ENCODE measurements at places on chromosomes 12 and 14.

- DNase-seq, result no peak
These were observed 93.2 kb downstream of the CHST11 start for GRCh38 chr12:104549815-104550480.

DNA sequence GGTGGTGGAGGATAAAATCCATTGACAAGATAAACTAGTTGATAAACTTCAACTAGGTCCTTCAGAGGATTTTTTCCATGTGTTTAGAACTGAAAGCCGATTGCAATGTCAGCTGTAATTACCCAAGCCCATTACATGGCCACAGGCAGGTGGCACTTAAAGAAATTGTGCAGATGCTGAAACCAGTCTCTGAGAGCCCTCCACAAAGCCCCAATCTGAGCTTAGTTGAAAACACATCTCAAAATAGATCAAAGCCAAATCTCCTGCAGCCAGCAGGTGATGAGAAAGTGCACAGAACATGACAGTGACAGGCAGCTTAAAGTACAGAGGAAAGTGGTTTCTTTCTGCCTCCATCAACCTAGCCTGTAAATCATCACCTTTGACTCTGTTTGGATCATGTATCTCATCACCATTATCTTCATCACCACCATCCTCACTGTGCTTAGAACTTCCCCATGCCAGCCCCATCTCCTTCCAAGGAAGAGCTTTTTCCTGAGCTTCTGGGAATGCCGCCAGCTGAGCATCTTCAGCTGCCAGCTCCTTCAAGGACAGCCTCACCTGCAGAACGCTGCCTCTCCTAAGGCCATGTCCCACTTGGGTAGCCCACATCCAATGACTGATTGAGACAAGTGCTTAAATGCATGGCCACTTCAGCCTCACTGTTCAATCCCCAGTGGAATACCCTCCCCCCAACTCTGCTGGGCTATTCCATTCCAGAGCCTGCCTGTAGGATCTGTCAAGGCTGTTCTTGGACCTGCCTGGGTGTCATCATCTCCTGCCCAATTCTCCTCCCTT lies 219.5 kb upstream of the TMEM132C start:
- no peak for DNase-seq

GRCh38 chr14:54354096-54354495 lies 42.7 kb upstream of the CDKN3 start:
- DNase-seq, result no peak

GRCh38 chr12:11819643-11820042 lies 170.2 kb downstream of the ETV6 start:
- DNase-seq, result no peak

- DNase-seq, result peak; percentile 63
These were observed 36.2 kb downstream of the SYNE3 start for GRCh38 chr14:95480109-95480886.

GRCh38 chr12:131908092-131909080 lies 14.0 kb downstream of the ULK1 start:
- no peak for DNase-seq

DNA sequence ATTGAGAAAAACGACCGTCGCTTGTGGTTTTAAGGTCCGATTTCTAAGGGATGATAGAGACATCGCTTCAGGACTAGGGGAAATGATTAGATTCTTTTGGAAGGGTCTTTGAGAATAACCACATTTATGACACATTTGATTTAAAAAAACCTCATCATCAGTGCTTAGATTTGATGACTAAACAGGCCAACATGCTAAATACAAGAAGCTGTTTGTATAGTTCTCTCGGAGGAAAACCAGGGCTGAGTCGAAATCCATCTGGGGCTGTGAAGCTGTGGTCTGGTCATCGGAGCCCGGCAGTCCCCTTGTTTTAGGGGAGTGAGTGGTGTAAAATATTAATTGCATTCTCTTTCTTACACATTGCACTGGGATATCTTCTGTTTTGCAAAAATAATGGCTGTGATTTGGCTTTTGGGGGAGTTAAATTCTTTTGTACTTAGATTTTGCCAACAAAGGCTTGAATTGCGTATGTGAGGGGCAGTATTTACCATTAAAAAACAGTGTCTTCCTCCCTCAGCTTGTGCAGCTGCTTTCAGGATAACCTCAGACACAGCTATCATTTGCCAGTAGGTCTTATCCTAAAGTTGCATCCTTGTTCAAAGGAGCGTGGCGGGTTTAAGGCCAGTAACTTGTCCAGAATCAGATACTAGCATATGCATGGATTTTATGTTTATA lies 550 bp downstream of the GNG2 start:
- DNase-seq, result no peak

DNA sequence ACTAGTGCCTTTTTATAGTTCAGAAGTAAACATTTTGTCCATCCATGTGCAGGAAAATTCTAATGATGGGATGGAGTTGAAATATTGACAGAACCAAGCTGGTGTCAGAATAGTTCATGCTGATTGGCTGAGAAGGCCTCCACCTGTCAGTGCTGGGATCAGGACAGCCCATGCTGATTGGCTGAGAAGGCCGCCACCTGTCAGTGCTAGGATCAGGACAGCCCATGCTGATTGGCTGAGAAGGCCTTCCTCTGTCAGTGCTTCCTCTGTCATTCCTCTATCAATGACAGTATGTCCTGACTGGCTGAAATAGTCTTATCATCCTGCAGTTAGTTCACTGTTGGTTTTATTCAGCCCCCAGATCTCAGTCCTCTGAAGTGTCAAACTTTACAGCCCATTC lies 95.7 kb downstream of the PPP2R5C start:
- DNase-seq, result no peak

DNA sequence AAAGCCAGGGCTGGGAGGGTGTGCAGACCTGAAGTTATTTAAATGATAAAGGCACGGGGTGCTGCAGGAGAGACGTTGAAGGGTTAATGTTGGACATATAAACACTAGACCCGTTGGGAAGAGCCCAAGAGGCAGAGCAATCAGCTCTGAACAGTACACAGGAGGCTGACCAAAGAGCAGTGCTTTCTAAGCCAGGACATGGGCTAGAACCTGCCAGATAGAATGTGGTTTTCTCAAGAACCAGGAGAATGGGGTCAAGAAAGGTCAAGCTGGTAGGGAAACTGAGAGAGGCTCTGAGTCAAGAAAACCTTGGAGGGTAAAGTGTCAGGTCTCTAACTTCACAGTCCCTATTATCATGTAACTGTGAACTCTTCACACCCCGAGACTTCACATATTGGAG lies 143.2 kb upstream of the EEA1 start:
- no peak for DNase-seq

DNA sequence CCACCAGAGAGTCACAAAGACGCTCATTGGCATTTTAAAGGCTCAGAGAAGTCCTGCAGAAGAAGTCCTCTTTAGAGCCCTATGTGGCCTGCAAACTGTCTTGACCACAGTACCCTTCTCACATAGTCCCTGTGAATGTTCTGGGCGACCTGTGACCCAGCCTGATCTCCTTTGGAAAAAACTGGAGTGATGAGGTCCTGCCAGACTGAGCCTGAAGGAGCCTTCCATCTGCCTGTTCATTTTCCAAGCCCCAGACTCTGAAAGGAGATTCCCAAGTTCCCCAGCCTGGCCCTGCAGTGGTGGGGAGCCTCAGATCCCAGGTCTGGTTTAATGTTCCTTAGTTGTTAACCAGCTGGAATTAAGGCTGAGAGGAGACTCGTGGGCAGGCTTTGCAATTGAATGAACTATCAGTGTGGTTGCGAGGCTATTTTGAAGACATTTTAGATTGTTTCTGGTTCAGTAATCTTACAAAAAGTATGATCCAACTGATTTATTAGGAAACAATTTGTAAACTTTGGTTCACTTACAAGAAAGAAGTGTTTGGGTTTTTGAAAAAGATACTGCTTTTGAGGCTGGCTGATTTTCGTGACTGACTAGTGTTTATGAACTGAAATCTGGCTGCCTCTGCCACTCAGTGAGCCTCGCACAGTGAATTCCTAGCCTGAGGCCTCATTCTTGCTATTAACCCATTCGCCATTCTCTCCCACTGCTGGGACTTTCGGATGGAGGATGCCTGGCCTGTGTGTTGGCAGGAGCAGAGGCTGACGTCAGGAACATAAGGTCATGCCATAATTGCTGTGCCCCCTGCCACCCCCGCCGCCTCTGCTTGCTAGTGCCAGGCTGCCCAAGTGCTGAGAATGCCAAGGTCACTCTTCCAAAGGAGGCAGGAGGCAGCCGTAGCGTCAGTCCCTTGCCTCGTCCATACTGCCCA lies 249.0 kb downstream of the CACNA1C start:
- no peak for DNase-seq

DNA sequence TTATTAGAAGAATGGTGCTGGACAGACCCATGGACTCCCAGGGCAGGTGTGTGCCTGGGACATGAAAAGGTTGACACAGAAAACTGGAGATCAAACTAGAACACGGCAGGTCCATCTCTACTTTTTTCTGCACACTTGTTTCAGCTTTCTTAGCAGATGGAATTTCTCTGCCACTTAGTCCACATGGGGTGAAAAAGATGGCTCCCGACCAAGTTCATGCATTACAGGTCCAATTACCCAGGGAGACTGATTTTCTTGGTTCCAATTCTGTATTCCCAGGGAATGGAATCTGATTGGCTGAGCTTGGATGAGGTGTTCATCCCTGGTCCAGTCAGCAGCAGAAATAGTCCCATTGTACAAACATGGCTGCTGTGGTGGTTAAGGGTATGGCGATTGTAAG lies 238.9 kb upstream of the SRRM4 start:
- DNase-seq, result no peak

DNA sequence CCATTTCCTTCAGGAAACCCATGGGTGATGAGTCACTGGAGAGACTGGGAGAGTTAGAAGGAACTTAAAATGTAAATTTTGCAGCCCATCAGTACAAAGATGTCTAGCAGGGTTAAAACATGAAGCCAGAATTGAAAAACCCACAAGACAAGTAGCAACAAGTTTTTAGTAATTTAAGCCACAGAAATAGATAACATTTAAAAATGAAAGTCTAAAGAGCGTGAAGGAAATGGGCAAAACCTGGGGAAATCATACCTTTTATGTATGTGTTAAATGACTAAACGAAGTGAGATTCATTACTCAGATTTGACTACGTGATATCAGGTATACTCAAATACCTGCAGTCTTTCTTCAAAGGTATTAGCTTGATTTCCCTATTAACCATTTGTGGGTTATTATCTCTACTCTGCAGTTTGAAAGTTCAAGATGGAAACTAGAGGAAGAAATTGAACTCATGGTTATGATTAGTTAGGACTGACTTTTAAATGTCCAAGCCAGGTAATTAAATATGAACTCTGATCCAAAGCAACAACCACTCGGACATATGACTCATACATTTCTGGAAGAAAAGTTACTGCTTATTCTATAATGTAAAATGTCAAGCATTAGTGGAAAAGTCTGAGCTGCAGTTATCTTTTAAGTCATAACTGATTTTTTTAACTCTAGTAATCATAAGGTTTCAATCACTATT lies 84.1 kb downstream of the ITPR2 start:
- DNase-seq, result no peak
